Activated CD8-positive, alpha-beta memory T cell treated with anti-CD3 and anti-CD28 coated beads for 36 hours (primary cell): ENCODE measurements at places on chromosomes 3 and 15. TPM values are rescaled to one million over a fixed set of nuclear protein-coding genes. Genes with fewer than 3 reads are reported as not detected.

ENTPD3 gene
- total RNA-seq, result not detected

SCG5 gene
- 0.70 TPM for total RNA-seq

MORC1 gene
- not detected for total RNA-seq

CPLX3 gene
- total RNA-seq, result not detected

GPR15 gene
- 5.0 TPM for total RNA-seq

GOLGA8T gene
- 0.15 TPM for total RNA-seq

LYZL4 gene
- not detected for total RNA-seq

PCOLCE2 gene
- 0.53 TPM for total RNA-seq

C15orf39 gene
- total RNA-seq, result 32.8 TPM

BCHE gene
- not detected for total RNA-seq

POMGNT2 gene
- total RNA-seq, result 12.8 TPM

SEMA3G gene
- total RNA-seq, result 0.19 TPM

MEX3B gene
- 0.52 TPM for total RNA-seq

COL6A5 gene
- not detected for total RNA-seq

A4GNT gene
- not detected for total RNA-seq

NCK1 gene
- total RNA-seq, result 38.4 TPM

CLDN16 gene
- not detected for total RNA-seq

MTHFS gene
- total RNA-seq, result 27.8 TPM

DUOX1 gene
- total RNA-seq, result 0.19 TPM

TRH gene
- not detected for total RNA-seq

SH2D7 gene
- total RNA-seq, result not detected

GP9 gene
- not detected for total RNA-seq

CPN2 gene
- total RNA-seq, result not detected

ADGRG7 gene
- total RNA-seq, result not detected

CCDC71 gene
- total RNA-seq, result 31.2 TPM

ARNT2 gene
- not detected for total RNA-seq

HEXA gene
- 68.2 TPM for total RNA-seq

TRANK1 gene
- 4.0 TPM for total RNA-seq

ERICH6 gene
- total RNA-seq, result not detected
